Stimulated activated CD4-positive, alpha-beta T cell treated with anti-CD3 and anti-CD28 coated beads, Interleukin-2, amount 100 ng/mL, for 24 hours (primary cell): ENCODE measurements at places on chromosomes 2 and 18.

GRCh38 chr2:127841466-127842178 is 16.3 kb downstream of the POLR2D start:
- DNase-seq: no peak

DNA sequence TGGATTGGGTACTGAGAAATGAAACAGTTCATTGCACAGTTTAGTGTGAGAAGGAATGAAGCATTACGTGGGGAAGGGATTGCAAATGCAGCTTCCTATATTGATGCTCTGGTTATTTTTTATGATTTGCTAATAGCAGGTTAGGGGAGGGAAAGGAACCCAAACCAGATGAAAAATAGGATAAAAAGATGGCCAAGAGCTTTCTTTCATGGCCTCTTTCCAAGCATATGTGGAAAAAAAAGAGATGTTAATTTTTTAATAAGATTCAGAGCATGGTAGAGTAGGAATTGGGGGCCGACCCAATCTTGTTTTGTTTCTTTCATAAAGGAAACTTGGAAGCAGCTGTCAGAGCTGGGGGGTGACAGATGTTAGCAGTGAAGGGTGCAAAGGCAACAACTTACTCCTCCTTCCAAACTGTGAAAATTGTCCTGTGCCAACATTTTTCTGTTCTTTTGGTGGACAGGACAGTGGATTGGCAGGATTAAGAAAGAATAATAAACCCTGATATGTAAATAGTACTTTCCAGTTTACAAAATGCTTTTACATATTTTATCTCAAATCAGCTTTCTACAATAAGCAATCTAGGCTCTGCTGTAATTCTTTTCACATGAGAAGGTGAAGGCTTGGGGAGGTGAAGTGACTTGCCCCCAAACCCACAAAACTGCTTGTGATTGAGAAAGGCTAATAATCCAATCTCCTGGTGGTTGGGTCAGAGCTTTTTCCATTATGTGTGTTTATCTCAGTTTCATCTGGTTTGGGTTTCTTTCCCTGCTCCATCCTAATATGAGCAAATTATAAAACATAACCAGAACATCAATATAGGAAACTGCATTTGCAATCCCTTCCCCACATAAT is 270.1 kb downstream of the ETAA1 start:
- DNase-seq: no peak

DNA sequence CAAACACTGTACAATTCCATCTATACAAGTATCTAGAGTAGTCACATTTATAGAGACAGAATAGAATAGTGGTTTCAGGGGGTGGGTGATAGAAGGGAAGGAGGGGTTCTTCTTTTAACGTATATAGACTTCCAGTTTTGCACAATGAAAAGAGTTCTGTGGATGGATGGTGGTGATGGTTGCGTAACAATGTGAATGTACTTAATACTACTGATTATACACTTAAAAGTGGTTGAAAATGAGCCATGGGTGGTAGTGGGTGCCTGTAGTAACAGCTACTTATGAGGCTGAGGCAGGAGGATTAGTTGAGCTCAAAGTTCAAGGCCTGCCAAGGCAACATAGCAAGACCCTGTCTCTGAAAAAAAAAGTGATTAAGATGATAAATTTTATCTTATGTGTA is 85.8 kb downstream of the SETBP1 start:
- no peak for DNase-seq

- DNase-seq: no peak
Measured at GRCh38 chr2:62687636-62688035, 17.9 kb upstream of the EHBP1 start.

GRCh38 chr2:102737431-102737830 is 24.4 kb upstream of the TMEM182 start:
- no peak for DNase-seq

GRCh38 chr2:168190590-168191336 is 56.6 kb downstream of the STK39 start:
- DNase-seq: no peak

GRCh38 chr2:29920130-29920577 is 1.2 kb downstream of the ALK start:
- peak; percentile 72 for DNase-seq

GRCh38 chr2:25966531-25967270 is 15.6 kb downstream of the KIF3C start:
- DNase-seq: no peak

DNA sequence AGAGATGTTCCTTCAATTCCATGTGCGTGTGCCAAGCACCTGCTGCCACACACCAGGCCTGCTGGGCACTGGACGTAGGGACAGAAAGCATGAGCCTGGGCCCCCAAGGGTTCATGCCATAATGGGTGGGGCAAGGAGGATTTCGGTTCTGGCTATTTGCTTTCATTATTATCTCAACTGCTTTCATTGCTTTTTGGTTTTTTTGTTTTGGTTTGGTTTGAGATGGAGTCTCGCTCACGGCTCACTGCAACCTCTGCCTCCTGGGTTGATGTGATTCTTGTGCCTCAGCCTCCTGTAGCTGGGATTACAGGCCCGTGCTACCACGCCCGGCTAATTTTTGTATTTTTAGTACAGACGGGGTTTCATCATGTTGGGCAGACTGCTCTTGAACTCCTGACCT is 57.2 kb downstream of the SF3B1 start:
- no peak for DNase-seq

DNA sequence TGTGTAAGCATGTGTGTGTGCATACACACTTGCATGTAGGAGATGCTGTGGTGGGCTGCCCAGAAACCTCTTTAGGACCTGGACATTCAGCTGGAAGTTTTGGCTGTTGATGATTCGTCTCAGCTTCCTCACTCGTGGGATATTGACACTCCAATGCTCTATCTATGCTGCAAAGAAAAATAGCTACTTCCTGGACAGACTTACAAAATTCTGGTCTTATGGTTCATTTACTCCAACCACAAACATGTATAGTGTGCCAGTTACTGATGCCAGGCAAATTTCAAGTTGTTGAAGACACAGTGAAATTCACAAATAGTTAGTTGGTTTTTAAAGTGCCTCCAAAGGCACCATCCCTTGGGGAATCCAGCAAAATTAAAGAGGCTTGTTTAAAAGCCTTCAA is 882.6 kb downstream of the CPS1 start:
- no peak for DNase-seq

GRCh38 chr2:55917117-55917516 is 6.5 kb downstream of the EFEMP1 start:
- no peak for DNase-seq

- no peak for DNase-seq
Measured at GRCh38 chr2:230640540-230641011, 72.1 kb upstream of the CAB39 start.

DNA sequence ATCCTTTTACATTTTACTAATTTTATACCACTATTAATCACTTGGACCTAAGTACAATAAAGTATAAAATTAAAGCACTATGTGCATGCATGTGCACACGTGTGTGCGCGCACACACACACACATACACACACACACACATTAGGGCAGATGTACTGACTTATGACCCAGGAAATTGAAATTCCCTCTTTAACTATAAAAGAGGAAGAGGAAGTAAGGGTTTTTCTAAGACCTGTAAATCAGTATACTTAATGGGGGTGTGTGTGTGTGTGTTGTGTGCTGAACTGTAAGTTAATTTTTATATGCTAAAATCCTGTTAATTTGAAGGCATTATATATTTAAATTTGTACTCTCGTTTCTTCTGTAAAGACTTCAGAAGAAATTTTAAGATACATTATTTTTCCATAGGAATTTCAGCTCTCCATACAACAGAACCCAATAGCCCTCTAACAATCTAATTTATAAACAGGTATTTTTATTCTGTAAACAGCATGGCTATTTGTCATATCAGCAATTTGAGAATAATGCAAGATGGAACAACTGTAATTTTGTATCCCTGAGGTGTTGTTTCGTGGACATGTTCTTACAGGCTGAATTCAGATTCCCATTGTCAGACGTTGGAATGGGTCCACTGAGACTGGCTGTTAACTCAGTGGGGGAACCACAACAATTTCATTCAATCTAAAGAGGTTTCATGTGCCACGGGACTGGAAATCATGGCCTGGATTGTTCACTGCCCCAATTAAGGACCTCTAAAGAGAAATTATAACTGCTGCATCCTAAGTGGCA is 90.9 kb downstream of the PLA2R1 start:
- DNase-seq: no peak

GRCh38 chr2:163601377-163601776 is 134.4 kb downstream of the FIGN start:
- no peak for DNase-seq

GRCh38 chr2:147760984-147761383 is 83.8 kb upstream of the ACVR2A start:
- DNase-seq: no peak

GRCh38 chr18:67783196-67783946 is 266.9 kb upstream of the DSEL start:
- DNase-seq: no peak

GRCh38 chr18:55161916-55162315 is 202.7 kb upstream of the CCDC68 start:
- DNase-seq: no peak

GRCh38 chr2:210428393-210429179 is 48.0 kb downstream of the LANCL1 start:
- no peak for DNase-seq

DNA sequence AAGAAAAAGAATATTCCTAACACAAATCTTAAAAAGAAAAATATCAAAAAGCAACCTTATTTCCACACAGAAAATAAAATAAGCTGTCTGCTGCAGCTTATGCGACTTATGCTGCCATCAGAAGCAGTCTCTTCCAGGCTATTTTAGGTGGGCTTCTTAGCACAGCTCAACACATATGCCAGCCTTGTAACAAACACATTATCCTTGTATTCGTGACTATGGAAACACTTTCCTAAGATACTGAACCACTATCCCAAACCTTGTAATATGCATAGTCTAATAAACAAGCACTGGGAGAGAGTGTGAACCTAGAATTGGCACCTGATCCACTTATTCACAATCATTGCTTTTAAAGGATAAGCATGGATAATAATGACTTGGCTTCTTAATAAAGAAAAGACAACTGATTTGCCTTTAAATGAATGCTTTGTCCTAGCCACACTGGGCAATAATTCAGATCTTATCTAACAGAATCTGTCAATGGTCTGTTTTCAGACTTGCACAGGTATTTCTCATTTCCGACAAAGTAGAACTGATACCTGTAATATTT is 40.0 kb upstream of the RNU4ATAC start:
- no peak for DNase-seq

- DNase-seq: no peak
Measured at GRCh38 chr18:57741273-57741672, 61.8 kb downstream of the ATP8B1 start.

- no peak for DNase-seq
Measured at GRCh38 chr2:197801033-197801432, 3.4 kb upstream of the PLCL1 start.

GRCh38 chr2:148935791-148936190 is 60.8 kb downstream of the KIF5C start:
- DNase-seq: no peak

GRCh38 chr2:108855194-108855593 is 68.6 kb downstream of the CCDC138 start:
- DNase-seq: no peak

- DNase-seq: peak; percentile 61
Measured at GRCh38 chr18:62523631-62524439, 1.0 kb downstream of the ZCCHC2 start.

DNA sequence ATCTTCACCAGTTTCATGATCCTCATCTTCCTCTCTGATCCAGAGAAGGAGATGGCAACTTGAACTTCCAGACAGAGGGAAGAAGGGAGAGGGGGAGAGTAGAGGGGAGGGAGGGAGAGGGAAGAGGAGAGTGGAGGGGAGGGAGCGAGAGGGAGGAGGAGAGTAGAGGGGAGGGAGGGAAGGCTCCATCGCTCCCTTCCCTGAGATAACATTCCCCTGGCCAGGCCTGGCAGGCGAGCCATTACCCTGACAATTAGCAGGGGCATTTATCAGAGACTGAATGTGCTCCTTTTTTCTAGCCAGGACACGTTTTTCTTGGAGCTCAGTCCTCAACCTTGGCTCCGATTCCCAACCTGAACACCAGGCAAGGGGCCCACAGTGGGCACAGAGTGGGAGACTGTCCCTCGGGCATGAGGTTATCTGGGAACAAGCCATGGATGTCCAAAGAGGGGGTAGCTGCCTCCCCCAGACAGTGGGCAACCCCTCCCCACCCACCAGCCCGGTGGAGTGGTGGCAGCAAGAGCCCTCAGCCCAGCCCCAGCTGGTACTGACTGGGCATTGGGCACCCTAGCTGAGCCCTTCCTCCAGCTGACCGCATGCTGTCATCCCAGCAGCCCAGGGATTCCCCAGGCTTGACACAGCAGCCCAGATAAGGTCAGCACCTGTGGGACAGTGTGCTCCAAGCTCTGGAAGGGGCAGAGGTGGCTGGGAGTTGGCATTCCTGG is 81.8 kb downstream of the TNS1 start:
- no peak for DNase-seq

GRCh38 chr2:138649571-138649970 is 130.6 kb downstream of the NXPH2 start:
- DNase-seq: no peak

DNA sequence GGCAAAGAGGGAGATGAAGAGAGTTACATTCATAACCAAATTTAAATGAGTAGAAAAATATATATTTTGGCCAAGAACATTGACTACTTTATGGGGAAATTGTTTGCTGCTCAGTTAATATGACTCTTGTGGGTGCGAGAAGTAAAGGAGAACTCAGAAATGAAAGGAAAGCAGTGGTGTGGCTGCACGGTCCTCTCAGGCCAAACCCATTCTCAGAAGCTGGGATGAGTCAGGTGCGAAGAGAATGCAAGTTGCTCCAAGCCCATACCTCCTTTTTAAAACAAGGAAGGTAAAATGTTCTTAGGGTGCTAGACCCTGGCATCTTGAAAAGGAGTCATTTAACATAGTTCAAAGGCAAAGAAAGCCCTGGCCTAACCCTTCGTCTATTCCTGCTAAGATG is 258.6 kb downstream of the RAD51AP2 start:
- no peak for DNase-seq
